ENCODE measurements at places on chromosomes 3 and 15.

GRCh38 chr15:66802025-66803001 lies 100.3 kb downstream of the SMAD6 start:
- peak; percentile 46 for DNase-seq

DNA sequence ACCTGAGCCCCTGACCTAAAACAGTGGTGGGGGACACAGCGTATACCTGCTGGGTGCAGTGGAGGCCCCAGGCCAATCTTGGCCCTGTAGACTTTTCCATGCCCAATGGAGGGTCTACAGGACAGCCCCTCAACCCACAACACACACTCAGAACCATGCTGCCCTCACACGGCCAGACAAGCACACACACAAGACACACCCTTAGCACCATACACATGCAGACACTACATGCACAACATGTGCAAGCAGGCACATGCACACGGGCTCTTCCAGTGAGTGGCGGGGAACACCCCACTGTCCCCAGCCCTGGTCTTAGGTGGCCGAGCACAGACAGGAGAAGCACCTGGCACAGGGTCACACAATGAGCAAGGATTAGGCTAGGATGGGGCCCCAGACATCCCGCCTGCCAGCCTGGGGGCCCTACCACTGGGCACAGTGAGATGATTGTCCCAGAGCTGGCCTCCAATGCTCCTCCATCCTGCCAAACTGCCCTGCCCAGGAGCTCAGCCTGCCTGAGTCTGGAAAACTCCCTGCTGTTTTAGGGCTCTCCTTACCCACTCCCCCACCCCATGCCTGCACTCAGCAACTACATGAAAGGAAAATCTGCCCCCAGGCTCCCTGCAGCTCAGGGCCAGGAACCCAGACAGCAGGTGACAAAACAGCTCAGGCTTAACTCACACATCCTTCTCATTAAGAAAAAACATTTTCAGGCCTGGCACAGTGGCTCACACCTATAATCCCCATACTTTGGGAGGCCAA lies 15.8 kb downstream of the IQSEC1 start:
- DNase-seq = no peak

DNA sequence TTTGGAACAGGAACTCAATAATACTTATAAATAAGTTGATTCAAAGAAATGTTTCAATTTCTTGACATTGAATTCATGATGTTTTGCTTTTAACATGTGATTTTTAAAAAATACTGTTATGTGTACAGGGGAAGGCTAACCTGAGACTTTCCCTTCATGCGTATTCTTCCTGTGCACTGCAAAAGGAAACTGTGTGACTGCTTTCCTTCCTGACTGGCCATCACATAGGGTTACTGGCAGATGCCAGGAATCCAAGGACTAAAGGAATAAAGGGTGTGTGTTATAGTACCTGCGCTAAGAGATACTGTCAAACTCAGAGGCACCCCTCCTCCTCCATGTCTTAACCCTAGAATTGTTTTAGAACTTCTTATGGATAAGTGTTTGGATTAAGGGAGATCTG lies 236.0 kb downstream of the UBE2E2 start:
- no peak for DNase-seq

GRCh38 chr3:15292765-15293522 lies 39.4 kb downstream of the SH3BP5 start:
- DNase-seq = peak; percentile 79
